ENCODE measurements at places on chromosomes 6 and 20.

GRCh38 chr6:73560182-73560732 lies 39.4 kb upstream of the EEF1A1 start:
- DNase-seq: no peak

DNA sequence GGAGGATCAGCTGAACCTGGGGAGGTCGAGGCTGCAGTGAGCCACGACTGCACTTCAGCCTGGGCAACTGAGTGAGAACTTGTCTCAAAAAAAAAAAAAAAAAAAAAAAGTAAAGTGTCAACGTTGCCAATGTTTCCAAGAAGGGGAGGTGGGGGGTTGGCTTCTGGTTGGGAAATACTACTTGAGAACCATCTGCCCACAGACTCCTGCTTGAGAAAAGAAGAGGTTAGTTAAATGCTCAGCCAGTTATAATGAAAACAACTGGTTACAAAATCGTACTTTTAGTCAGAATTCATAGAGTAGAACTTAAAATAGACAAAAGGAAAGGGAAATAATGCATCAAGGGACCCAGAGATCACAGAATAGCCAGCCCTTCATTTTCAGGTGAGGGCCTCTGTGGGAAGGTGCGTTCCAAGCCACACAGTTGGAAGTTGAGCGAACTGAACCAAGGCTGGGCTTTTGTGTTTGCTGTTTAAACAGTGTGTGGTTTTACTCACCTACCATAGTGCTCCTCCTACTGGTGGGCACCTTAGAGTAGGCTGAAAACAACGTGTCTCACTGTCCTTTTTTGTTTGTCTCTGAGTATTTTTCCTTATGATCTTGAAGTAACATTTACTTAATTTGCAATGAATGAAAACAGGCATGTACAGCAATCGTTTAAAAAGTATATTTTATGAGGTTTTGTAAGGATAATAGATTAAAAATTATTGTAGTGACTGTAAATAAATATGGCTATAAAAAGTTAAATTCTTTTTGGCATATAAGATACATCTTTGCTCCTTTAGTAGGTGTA lies 200.7 kb downstream of the BCAS1 start:
- DNase-seq: peak; percentile 66

- DNase-seq: peak; percentile 14
Measured at GRCh38 chr6:158353883-158354877, 41.9 kb downstream of the TULP4 start.

DNA sequence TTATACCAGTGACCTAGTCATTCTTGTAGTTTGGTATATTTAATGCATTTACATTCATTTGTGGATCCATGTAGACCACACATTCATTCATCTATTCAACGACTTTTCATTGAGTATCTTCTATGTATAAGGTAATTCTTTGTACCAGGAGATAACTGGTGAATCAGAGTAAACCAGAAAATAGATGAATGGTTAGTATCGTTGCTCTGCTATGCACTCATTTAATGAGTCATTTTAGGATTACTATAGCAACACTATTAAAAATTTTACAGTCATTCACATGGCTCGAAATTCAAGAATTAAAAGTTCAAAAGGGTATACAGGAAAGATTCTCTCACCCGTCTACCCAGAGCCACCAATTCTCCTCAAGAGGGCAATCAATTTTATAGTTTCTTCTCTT lies 26.8 kb downstream of the DOK5 start:
- DNase-seq: no peak

GRCh38 chr6:6556738-6557503 lies 31.6 kb upstream of the LY86 start:
- no peak for DNase-seq

- no peak for DNase-seq
Measured at GRCh38 chr6:117791012-117791411, 115.7 kb downstream of the NUS1 start.

DNA sequence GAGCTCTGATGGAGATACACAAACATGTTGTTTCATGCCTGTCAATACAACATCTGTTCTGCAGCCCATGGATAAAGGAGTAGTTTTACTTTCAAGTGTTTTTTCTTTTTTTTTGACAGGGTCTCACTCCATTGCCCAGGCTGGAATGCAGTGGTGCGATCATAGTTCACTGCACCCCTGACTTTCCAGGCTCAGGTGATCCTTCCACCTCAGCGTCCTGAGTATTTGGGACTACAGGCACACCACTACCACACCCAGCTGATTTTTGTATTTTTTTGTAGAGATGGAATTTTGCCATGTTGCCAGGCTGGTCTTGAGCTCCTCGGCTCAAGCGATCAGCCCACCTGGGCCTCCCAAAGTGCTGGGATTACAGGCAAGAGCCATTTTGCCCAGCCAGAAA lies 97.0 kb downstream of the SMAP1 start:
- DNase-seq: no peak

GRCh38 chr6:157537556-157537955 lies 156.6 kb downstream of the ZDHHC14 start:
- no peak for DNase-seq

GRCh38 chr20:9498322-9498721 lies 16.1 kb upstream of the LAMP5 start:
- DNase-seq: no peak

DNA sequence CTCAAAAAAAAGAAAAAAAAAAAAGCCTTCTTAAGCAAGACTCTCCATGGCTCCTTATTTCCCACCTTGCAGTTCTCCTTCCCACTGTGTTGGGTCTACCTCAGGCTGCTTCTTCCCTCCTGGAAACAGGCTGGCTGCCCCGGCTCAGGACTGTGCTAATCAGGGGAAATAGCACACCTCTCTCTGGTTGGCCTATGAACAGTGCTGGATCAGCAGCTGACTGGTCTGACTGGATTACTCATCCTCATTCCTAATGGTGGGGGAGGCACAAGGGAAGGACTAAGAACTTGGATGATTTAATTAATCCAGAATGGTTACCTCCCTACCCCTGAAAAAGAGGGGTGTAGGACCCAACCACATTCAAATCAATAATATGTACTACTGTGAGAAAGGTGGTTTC lies 3.9 kb upstream of the SRSF3 start:
- DNase-seq: no peak

DNA sequence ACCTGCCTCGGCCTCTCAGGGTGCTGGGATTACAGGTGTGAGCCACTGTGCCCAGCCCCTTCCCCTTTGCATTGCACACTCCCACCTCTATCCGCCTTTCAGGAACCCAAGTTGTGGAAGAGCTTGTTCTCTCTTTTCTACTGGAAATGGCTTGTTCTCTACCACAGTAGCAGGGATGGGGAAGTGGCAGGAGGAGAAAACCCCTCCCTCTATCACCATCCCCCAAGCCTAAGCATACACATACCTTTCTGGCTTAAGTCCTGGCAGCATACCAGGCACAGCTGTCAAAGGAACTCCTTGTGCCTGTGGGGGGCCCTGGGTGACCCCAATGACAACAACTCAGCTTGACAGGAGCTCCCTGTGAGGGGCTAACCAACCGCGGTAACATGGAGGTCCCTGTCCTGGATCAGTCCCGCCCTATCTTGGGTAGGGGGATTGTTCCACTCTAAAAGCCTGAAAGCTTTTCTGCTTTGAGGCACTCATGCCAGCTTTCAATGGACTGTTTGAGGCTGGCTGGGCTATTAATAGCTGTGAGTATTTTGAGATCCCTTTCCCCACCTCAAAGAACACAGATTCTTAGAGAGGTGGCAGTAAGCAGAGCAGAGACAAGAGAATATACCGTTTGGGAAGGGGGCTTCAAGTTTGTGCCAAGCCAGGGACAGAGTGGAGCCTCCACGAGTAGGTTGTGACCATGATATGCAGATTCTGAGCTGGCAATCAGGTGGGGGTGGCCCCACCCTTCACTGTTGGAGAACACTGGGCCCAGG lies 2.3 kb downstream of the KLHDC3 start:
- no peak for DNase-seq

- no peak for DNase-seq
Measured at GRCh38 chr6:128731249-128732165, 151.4 kb upstream of the LAMA2 start.

- DNase-seq: no peak
Measured at GRCh38 chr6:20608905-20609304, 74.6 kb downstream of the CDKAL1 start.

DNA sequence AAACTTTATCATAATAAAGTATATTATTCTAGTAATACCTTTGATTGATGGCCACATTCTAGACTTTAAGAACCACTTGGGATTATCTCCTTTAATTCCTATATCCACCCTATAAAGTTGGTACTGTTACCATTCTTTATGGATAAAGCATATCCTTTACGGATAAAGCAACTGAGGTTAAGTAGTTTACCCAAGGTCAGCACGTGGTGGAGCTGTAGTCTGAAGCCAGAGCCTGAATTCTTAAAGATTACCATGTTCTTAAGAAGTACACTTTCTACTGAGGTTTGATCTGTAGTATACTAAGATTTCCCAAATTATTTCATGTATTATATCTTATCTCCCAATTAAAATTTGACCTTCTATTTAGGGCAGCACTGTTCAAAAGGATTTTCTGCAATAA lies 3.0 kb upstream of the NCOA7 start:
- no peak for DNase-seq

DNA sequence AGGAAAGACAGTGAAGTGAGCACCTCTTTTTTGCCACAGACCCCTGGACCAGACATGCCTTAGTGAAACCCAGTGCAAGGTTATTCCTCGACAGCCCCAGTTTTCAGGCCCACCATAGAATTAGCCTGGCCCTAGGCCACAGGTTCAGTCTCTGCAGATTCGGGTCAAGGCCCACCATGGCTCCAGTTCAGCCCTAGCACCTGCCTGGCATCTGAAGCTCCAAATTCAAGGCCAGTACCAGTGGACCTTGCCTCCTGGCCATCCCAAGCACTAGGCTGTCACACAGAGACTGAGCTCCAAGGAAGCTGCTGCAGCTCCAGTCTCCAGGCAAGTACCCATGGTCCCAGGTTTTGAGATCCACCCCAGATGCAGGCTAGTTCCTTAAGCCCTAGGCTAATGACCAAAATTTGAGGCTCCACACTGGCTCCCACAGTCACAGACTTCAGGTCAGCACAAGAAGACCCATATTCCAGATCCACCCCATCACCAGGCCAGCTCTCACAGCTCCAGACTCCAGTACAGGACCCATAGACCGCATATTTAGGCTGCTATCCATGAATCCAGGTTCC lies 877.5 kb upstream of the ADGRB3 start:
- no peak for DNase-seq

DNA sequence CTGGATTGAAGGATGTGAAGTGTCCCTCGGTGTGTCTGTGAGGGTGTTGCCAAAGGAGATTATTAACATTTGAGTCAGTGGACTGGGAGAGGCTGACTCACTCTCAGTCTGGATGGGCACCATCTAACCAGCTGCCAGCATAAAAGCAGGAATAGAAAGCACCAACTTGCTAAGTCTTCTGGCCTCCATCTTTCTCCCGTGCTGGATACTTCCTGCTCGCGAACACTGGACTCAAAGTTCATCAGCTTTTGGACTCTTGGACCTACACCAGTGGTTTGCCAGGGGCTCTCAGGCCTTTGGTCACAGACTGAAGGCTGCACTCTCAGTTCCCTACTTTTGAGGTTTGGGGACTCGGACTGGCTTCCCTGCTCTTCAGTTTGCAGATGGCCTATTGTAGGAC lies 220.3 kb upstream of the LRFN2 start:
- no peak for DNase-seq

DNA sequence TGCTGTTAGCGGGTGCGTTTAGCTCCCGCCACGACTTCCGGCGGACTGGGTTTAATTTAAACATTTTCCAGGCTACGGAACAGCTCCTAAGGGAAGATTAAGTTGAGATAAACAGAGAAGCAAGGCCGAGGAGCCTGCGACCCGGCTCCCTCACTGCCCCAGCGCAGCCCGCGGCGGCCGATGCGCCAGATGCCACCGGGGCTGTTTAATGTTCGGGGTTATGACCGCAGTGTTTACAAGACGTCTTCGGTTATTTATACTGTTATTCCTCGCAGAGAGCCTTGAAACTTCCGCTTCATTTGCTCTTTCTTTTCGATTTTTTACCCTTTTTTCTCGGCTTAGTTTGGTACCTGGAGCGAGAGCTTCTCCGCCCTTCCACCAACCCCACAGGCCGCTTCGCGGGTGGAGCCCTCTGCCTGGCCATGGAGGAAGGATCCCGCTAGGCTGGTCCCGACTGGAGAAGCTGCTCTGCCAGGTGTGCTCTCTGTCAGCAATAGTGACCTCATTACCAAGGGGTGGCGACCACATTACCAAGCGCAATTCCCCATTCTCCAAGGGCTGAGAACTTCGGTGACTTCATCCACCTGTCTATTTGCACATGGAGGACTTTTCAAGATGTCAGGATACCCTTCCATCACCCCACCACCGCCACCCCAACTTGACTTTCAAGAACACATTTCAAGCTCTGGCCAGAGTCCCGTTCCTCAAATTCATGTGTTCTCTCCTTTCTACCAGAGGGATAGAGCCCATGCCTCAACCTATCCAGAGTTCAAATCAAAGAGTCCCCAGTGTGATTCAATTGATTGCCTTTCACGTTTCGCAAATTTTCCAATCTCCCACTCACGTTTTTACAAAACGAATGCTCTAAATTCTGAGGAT lies 4.1 kb downstream of the TCF21 start:
- DNase-seq: no peak

DNA sequence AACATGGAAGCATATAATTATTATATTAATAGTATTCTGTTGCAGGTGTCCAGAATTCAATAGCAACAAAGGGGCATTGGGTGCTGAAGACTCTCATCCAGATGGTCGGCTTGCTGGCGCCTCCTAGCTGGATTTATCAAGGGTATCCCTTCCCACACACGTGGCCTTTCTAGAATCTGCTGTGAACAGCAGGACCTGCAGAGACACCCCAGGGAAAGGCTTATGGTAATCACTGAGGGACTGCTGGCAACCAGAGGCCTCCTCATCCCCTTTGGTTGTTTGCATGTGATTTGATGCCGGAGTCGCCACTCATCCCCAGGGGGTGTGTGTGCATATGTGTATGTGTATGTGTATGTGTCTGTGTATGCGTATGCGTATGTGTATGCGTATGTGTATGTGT lies 20.6 kb downstream of the ZFP64 start:
- no peak for DNase-seq

DNA sequence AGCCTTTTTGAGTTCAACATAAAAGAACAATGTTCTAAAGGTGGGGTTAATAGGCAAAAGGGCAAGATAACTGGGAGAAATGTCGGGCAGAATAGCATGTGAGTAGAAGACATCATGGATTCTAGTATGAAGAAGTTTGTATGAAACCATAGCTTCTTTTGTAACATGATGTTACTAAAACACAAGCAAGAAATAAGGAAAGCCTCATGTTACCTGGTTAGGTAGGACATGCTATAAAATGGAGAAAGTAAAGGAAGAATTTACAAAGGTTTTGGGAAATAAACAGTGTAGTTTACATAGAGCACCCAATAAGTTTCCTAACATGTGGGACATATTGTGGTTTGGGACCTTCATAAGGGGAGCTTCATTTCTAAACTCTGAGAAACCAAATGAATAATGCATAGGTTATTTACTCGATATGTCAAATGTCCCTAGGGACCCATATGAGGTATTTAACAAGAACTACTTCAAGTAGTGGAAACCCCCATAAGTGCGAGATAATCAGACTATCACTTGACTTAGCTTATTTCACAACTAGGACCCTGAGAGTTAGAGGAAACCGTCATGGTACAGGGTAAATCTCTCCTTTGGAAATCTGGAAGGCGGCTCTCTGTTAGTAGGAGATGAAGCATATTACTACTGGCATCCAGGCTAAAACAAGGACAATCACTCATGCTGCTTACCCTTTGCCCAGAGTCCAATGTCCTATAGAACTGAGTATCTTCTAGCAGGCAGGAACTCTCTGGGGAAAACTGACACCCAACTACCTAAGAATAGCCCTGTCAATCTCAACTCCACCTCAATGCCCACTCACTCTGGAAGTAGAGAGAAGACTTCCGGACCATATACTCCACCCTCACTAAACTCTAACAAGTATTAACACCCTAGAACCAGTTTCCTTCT lies 57.5 kb downstream of the ILRUN start:
- no peak for DNase-seq
